ENCODE measurements at places on chromosomes 4 and X.

DNA sequence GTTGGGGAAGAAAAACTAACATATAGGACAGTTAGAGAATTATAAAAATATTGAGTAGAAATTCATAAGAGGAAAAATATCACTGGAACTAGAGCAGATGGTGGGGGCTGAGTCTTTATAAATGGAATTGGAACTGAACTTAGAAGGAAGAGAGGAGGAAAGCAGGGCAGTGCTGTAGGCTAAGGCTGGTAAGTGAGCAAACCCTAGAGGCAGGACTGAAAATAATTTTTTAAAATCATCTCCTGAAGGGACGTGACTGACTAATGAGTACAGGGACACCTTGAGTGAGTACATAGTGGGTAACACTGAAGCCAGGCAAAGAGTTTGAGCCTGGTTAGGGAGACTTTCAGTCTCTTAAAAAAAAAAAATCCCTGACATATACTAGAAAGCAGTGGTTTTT, 63.3 kb downstream of the GALNT7 start:
- no peak overlapping the region for H3K27ac ChIP-seq
- no peak overlapping the region for H3K4me3 ChIP-seq
- no peaks in the 10 kb centered on the region for H3K4me1 ChIP-seq
- no peaks in the 10 kb centered on the region for H3K27me3 ChIP-seq

DNA sequence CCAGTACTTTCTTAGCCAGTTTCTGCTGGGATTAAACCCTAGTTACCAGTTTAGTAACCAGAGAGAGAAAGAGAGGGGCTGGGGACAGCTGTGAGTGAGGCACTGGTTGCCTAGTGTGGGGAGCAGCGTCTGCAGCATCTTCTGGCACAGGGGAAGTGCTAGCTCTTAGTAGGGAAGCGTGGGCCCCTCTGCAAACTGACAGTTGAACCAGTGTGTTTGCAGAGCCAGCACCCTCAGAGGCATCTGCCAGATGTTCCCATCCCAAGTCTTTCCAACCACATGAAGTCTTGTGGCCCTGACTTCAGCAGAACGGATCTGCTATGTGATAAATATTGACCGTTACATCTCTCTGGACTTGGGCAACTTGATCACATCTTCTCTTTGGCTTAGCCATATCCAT, 15.0 kb downstream of the RBMX2 start:
- H3K27ac ChIP-seq = no peak overlapping the region
- DNase-seq = no peak
- H3K4me3 ChIP-seq = no peak overlapping the region
- no peaks in the 10 kb centered on the region for H3K4me1 ChIP-seq
- peaks cover 7% of the 10 kb centered on the region for H3K36me3 ChIP-seq
- no peaks in the 10 kb centered on the region for H3K27me3 ChIP-seq

- no peaks in the 10 kb centered on the region for H3K4me1 ChIP-seq
- no peak overlapping the region for H3K27ac ChIP-seq
- H3K27me3 ChIP-seq = no peaks in the 10 kb centered on the region
- no peaks in the 10 kb centered on the region for H3K36me3 ChIP-seq
These were observed 107.6 kb downstream of the ATXN3L start for GRCh38 chrX:13212191-13212651.

DNA sequence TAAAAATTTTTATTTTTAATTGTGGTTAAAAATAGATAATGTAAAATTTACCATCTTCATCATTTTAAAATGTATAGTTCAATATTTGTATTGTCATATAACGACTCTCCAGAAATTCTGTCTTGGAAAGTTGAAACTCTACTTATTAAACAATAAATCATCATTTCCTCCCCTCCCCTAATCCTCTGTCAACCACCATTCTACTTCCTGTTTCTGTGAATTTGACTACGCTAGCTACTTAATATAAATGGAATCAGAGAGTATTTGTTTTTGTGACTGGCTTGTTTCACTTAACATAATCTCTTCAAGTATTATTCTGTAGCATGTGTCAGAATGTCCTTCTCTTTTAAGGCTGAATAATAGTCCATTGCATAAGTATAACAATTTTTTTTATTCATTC, 729.0 kb upstream of the AADAT start:
- H3K27ac ChIP-seq = no peak overlapping the region
- H3K27me3 ChIP-seq = no peaks in the 10 kb centered on the region
- no peak for DNase-seq
- no peak overlapping the region for H3K4me3 ChIP-seq
- no peaks in the 10 kb centered on the region for H3K36me3 ChIP-seq

GRCh38 chr4:63036159-63036866, 1372.9 kb downstream of the TECRL start:
- H3K4me3 ChIP-seq = no peak overlapping the region
- no peaks in the 10 kb centered on the region for H3K36me3 ChIP-seq
- no peaks in the 10 kb centered on the region for H3K27me3 ChIP-seq
- H3K27ac ChIP-seq = no peak overlapping the region
- no peak for DNase-seq

DNA sequence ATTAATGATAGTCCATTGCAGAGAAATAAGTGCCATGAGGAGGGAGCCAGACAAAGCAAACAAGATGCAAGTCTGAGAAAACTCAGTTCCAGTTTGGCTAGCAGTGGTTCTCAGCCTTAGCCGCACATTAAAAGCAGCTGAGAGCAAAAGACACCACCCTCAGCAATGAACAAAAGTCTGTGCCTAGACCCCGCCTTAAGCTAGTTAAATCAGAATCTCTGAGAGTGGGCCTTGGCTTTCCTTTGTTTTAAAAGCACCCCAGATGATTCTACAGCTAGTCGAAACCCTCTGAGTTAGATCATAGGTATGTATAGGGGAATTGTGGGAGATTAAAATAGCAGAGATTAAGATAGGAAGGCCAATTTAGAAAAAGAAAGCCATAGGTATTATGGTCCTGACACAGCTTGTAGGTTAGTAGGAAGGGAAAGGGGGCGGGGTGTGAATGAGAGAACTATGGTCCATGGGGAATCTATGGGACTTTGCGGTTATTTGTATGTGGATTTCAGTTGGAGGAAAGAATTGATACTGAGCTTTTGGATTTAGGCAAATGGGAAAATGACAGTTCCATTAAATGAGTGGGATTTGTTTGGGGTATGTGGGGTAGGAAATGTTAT, 12.0 kb downstream of the SPRY1 start:
- DNase-seq = no peak
- no peak overlapping the region for H3K27ac ChIP-seq
- no peak overlapping the region for H3K4me3 ChIP-seq
- no peaks in the 10 kb centered on the region for H3K27me3 ChIP-seq
- H3K4me1 ChIP-seq = peaks cover 4% of the 10 kb centered on the region

- H3K27ac ChIP-seq = no peak overlapping the region
- no peaks in the 10 kb centered on the region for H3K36me3 ChIP-seq
- no peaks in the 10 kb centered on the region for H3K4me1 ChIP-seq
- H3K4me3 ChIP-seq = no peak overlapping the region
- no peaks in the 10 kb centered on the region for H3K27me3 ChIP-seq
These were observed 652.8 kb upstream of the NR3C2 start for GRCh38 chr4:149095001-149095400.

GRCh38 chr4:104870495-104871233, 276.0 kb upstream of the TET2 start:
- DNase-seq = no peak
- H3K36me3 ChIP-seq = no peaks in the 10 kb centered on the region
- no peak overlapping the region for H3K4me3 ChIP-seq
- H3K27me3 ChIP-seq = no peaks in the 10 kb centered on the region

- no peak overlapping the region for H3K4me3 ChIP-seq
- no peak for DNase-seq
- no peak overlapping the region for H3K27ac ChIP-seq
- no peaks in the 10 kb centered on the region for H3K4me1 ChIP-seq
These were observed 9.5 kb downstream of the CSTF2 start for GRCh38 chrX:100829730-100830129.

DNA sequence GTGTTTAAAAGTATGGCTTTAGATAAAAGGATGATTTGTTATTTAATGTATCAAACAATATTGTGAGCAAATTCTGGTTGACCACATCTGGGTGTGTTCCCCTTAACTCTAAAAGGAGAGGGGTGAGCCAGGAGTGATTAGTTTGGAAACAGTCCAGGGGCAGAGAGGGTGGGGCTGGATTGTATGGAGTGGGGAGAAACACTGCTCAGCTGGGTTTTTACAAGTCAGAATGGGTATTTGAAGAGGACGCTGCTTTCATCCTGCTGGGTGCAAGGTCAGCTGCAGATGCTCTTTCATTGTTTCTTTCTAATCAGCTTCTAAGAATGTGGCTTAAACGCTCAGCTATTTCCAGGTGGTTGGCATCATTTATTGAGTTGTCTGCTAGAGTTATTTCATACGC, 82.8 kb upstream of the LIMCH1 start:
- H3K27ac ChIP-seq = no peak overlapping the region
- DNase-seq = no peak
- H3K27me3 ChIP-seq = peaks cover 3% of the 10 kb centered on the region
- H3K36me3 ChIP-seq = no peaks in the 10 kb centered on the region

DNA sequence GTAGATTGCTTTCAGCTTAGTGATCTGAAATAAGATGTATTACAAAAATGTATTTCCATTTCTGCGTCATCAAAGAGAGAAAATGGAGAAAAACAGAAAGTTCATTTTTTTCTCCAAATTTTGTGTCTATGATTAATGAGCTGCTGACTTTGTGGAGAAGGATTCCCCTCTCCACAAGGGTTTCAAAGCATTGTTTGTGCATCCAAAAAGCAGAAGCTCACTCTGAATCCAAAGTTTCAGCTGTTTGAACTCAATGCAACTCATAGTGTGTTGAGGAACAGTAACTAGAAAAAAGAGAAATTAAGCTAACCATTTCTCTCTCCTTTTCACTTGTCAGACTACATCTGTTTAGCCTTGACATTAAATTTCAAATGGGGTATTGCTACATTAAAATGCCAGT, 62.9 kb upstream of the SLC7A11 start:
- no peak overlapping the region for H3K4me3 ChIP-seq
- H3K36me3 ChIP-seq = no peaks in the 10 kb centered on the region
- DNase-seq = no peak

DNA sequence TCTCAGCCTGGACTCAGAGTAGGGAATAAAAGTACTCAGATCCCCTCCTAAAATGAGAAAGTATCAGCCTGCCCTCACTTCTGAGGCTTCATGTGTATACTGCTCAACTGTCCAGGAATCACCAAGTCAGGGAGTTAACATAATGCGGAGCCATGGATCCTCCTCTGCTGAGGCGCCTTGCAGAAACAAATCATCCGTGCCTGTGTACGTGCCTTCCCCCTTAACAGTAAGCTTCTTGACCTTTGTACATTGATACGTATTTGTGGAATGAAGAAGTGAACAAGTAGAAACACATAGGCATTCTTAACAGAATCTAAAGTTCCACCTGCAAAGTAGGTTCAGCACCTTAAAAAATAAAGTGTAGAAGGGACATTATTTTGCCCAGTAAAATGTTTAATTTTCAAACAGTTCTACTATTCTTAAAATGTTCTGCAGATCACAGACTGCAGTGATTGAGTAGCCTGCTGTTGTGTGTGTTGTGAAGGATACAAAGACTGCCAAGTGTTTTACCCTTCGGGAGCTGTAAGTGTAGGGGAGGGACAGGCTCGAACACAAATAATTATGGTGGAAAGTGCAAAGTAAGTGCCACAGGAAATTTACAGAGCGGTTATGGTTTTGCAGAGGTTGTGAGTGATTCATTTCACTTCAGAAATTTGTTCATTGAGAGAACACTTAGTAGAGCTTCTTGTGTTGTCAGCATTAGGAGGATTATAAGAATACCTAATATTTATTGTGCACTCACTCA, 61.9 kb downstream of the ARHGAP10 start:
- no peaks in the 10 kb centered on the region for H3K4me1 ChIP-seq
- H3K36me3 ChIP-seq = no peaks in the 10 kb centered on the region
- H3K27ac ChIP-seq = peak overlapping the region; percentile 59
- H3K27me3 ChIP-seq = no peaks in the 10 kb centered on the region
- DNase-seq = peak; percentile 69
- H3K4me3 ChIP-seq = no peak overlapping the region

- no peak overlapping the region for H3K4me3 ChIP-seq
- no peaks in the 10 kb centered on the region for H3K36me3 ChIP-seq
- no peaks in the 10 kb centered on the region for H3K4me1 ChIP-seq
- H3K27me3 ChIP-seq = no peaks in the 10 kb centered on the region
- H3K27ac ChIP-seq = no peak overlapping the region
These were observed 759.1 kb upstream of the SLIT2 start for GRCh38 chr4:19492606-19493005.

DNA sequence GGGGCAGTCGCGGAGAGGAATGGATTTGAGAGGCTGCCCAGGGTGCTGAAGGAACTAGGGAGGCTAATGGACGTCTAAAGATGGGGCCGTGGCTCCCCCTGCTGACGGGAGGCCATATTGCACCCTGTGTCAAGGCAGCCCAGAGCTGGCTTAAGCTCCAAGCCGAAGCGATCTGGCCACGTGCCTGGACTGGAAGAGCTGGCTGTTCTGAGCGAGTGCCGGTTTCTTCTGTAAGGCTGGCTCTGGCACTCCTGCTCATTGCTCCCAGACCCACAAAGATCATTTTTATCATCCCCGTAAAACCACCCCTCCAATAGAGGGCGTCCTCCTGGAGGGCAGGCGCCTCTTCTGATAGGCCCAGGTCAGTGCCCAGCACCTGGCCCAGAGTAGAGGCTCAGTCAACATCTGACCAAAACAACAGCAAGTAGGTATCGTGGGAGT, 5.6 kb downstream of the PNCK start:
- peaks cover 12% of the 10 kb centered on the region for H3K36me3 ChIP-seq
- peak; percentile 87 for DNase-seq
- no peaks in the 10 kb centered on the region for H3K4me1 ChIP-seq
- H3K27ac ChIP-seq = no peak overlapping the region
